ENCODE measurements at places on chromosomes 16 and 17. TPM values are rescaled to one million over a fixed set of nuclear protein-coding genes. Genes with fewer than 3 reads are reported as not detected.

- H3K4me1 ChIP-seq: peaks cover 3% of the 10 kb centered on the region
- DNase-seq: no peak
- H3K27me3 ChIP-seq: no peaks in the 10 kb centered on the region
- no peak overlapping the region for H3K27ac ChIP-seq
- H3K36me3 ChIP-seq: no peaks in the 10 kb centered on the region
These were observed 74.9 kb upstream of the BCAR1 start for GRCh38 chr16:75326333-75326732.

DNA sequence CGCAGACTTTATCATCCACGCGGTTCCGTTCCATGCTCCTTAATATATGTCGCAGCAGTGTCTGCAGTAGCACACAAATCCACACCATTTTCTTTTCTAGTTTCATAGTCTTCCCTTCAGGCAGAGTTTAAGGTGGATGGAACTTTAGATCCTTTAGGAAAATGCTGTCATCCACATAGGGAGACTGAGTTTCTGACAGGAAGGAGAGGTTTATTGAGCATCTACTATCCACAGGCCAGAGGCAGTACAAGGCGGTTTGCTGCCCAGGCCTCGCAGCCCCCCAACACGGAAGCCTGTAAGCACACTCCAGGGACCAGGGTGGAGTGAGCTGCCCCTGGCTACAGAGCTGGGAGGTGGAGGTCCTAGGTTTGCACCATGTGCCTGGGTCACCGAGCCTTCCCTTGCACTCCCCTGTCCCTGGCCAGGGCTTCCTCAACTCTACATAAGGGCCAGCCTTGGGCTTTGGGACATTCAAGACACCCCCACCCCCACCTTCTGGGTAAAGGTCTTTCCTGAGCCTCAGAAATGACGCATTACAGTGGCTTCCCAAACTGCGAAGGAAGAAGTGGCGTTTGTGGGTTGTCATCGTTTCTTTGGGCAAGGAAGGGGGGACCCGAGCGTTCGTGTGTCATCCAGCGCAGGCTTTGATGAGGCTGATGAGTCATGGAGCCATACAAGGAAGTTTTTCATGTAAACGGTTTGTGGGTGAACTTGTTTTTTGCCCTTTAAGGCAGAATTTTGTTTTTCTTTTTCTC lies 146.5 kb upstream of the PLCG2 start:
- no peaks in the 10 kb centered on the region for H3K27me3 ChIP-seq
- DNase-seq: no peak
- no peaks in the 10 kb centered on the region for H3K36me3 ChIP-seq
- H3K4me3 ChIP-seq: no peak overlapping the region

The ATP2C2 gene
- 35.1 TPM for total RNA-seq

The DRC3 gene
- 0.74 TPM for total RNA-seq

- H3K4me1 ChIP-seq: peaks cover 48% of the 10 kb centered on the region
- no peaks in the 10 kb centered on the region for H3K27me3 ChIP-seq
- no peak overlapping the region for H3K27ac ChIP-seq
- H3K4me3 ChIP-seq: no peak overlapping the region
These were observed 30.5 kb downstream of the SNTB2 start for GRCh38 chr16:69217433-69217832.

The MT4 gene
- total RNA-seq: 25.8 TPM

DNA sequence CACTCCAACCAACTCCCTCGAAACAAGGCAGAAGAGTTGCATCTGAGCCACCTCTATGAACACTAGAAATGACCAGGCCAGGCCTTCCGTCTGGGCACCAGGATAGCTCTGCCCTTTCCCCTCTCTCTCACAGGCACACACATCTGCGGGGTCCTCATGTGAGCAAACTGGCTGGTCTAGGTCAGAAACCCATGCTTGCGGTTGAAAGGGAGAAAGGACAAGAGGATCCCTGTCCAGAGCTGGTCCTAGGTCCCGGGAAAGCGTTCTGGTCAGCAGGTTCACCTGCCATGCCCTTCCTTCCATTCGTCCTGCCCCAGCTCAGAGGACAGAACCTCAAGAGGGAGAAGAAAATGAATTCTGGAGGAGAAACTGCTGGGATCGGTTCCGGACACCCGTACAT lies 2.7 kb downstream of the MNT start:
- H3K27me3 ChIP-seq: no peaks in the 10 kb centered on the region
- peak overlapping the region; percentile 99 for H3K27ac ChIP-seq
- no peaks in the 10 kb centered on the region for H3K36me3 ChIP-seq
- peak overlapping the region; percentile 78 for H3K4me3 ChIP-seq

DNA sequence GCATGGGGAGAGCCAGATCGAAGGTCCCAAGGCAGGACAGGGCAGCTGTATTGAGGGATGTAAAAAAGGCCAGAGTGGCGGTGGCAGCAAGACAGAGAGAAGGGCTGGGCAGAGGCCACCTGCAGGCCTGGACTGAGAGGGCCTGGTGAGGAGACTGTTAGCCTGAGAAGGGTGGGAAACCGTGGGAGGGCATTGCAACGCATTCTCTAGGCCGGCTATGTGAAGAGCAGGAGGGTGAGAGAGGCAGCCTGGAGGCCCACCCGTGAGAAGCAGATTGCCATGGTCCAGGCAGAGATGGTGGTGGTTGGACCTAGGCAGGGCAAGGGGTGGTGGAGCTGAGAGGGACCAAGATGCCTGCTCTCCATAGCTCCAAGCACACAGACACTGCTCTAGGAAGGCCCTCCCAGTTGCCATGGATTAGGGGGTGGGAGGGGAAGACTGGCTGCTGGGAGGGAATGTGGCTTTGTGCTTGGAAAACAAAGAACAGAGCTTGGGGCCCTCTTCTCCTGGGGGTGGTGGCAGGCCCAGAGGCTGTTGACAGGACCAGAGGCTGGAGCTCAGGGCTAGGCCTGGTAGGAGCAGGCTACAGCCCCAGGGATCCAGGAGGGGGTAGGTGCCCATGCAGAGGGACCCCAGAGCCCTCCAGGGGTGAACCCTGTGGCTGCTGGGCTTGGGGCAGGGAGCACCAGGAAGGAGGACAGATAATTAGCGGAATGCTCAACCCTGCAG lies 12.4 kb upstream of the TCAP start:
- peaks cover 25% of the 10 kb centered on the region for H3K4me1 ChIP-seq
- H3K36me3 ChIP-seq: peaks cover 12% of the 10 kb centered on the region
- H3K4me3 ChIP-seq: no peak overlapping the region
- DNase-seq: no peak
- H3K27me3 ChIP-seq: no peaks in the 10 kb centered on the region
- H3K27ac ChIP-seq: no peak overlapping the region

DNA sequence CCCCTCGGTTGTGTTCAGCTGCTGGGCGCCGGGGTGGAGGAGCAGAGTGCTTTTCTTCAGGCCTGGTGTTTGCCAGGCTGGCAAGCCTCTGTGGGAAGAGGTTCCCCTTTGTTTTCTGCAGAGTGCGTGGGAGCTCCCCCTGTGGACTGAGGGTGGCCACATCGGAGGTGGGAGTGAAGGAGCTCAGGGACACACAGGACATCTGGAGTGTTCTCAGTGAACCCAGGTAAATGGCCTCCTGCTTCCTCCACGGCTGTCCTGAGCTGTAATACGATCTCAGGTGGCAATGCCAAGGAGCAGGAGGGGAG lies 39.2 kb upstream of the IRF8 start:
- H3K27ac ChIP-seq: no peak overlapping the region
- H3K4me1 ChIP-seq: no peaks in the 10 kb centered on the region
- no peak overlapping the region for H3K4me3 ChIP-seq
- no peaks in the 10 kb centered on the region for H3K36me3 ChIP-seq
- no peak for DNase-seq

DNA sequence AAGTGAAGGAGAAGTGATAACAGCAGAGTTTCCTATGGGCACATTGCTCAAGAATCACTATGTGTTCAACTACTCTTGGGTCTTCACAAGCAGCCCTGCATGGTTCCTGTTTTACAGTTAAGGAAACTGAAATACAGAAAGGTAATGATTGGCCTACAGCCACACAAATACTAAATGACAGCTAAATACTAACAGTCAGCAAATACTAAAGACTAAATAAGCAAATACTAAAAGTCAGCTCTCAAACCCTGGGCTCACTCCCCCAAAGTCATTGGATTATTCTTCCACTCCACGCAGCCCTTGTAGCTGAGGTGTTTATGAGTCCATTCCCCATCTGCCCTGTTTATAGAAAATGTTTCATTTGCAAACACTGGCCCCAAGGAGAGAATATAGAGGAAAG lies 372.7 kb upstream of the CDH11 start:
- H3K4me3 ChIP-seq: no peak overlapping the region
- H3K27ac ChIP-seq: no peak overlapping the region
- H3K36me3 ChIP-seq: no peaks in the 10 kb centered on the region
- H3K27me3 ChIP-seq: no peaks in the 10 kb centered on the region
- no peak for DNase-seq

GRCh38 chr16:46850619-46851555 lies 19.9 kb upstream of the C16orf87 start:
- no peaks in the 10 kb centered on the region for H3K36me3 ChIP-seq
- H3K4me3 ChIP-seq: no peak overlapping the region
- no peak for DNase-seq
- no peaks in the 10 kb centered on the region for H3K27me3 ChIP-seq

GRCh38 chr17:20927308-20927977 lies 115.4 kb downstream of the USP22 start:
- peak overlapping the region; percentile 8 for H3K27ac ChIP-seq
- H3K27me3 ChIP-seq: no peaks in the 10 kb centered on the region
- H3K4me3 ChIP-seq: no peak overlapping the region
- H3K36me3 ChIP-seq: no peaks in the 10 kb centered on the region
- peaks cover 3% of the 10 kb centered on the region for H3K4me1 ChIP-seq

DNA sequence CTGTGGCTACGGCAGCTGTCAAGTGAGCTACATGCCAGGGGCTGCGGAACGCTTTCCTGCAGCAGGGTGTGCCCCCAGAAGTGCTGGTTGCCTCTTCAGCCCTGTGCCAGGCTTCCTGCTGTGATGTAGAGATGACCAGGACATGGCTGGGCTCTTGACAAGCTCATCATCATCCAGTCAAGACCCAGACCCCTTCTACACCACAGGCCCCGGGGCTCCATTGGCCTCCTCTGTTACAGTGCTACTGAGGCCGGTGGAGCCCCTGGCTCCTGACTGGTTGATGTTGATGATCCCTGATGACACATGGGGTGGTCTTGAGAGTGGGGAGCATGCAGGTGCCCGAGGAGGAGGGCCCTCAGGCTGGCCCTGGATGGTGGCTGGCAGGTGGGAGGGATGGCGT lies 50.1 kb downstream of the B9D1 start:
- H3K36me3 ChIP-seq: no peaks in the 10 kb centered on the region
- H3K27me3 ChIP-seq: no peaks in the 10 kb centered on the region
- no peak overlapping the region for H3K4me3 ChIP-seq
- H3K4me1 ChIP-seq: peaks cover 62% of the 10 kb centered on the region

- H3K27me3 ChIP-seq: no peaks in the 10 kb centered on the region
- no peak overlapping the region for H3K4me3 ChIP-seq
- H3K4me1 ChIP-seq: no peaks in the 10 kb centered on the region
- no peak for DNase-seq
- H3K36me3 ChIP-seq: no peaks in the 10 kb centered on the region
- no peak overlapping the region for H3K27ac ChIP-seq
These were observed 25.0 kb upstream of the METTL9 start for GRCh38 chr16:21574372-21574771.

The BFAR gene
- 44.4 TPM for total RNA-seq

- H3K4me3 ChIP-seq: no peak overlapping the region
- H3K27ac ChIP-seq: peak overlapping the region; percentile 77
- no peak for DNase-seq
- no peaks in the 10 kb centered on the region for H3K27me3 ChIP-seq
- H3K36me3 ChIP-seq: peaks cover 30% of the 10 kb centered on the region
- peaks cover 19% of the 10 kb centered on the region for H3K4me1 ChIP-seq
These were observed 33.6 kb downstream of the VPS35L start for GRCh38 chr16:19589106-19589505.

DNA sequence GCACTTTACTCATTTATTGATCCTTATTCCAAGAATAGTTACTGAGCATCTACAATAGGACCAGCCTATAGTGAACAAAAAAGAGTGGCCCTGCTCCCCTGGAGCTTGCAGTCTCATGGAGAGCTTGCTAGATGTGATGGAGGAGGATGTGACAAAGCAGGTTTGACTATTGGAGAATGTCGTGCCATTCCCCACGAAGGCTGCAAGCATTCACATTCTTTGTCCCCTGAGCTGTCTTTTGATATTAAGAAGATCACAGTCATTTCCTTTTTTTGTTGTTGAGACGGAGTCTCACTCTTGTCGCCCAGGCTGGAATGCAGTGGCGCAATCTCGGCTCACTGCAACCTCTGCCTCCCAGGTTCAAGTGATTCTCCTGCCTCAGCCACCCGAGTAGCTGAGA lies 115.0 kb upstream of the ADAMTS18 start:
- H3K27ac ChIP-seq: no peak overlapping the region
- H3K27me3 ChIP-seq: no peaks in the 10 kb centered on the region
- no peak for DNase-seq
- H3K36me3 ChIP-seq: no peaks in the 10 kb centered on the region

The TBX4 gene
- not detected for total RNA-seq

DNA sequence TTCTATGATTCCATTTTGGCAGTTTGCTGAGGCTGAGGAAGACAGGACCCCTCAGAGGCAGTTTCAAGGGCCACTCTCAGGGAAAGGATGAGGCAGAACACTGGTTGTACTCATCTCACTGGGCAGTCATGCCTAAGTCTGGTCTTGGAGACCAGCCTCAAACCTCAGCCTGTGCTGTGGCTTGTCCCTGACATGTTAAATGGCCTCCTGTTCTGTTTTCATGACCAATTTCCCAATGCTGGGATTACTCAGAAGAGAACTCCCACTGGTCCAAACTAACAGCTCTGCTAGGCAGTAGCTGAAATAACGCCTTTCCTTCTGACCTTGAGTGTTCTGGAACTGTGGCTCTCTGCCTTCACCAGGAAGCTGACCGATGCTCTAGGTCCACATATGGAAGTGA lies 8.4 kb upstream of the SPDYE4 start:
- no peak for DNase-seq
- H3K4me3 ChIP-seq: no peak overlapping the region
- H3K27me3 ChIP-seq: no peaks in the 10 kb centered on the region

- peak; percentile 88 for DNase-seq
- no peak overlapping the region for H3K27ac ChIP-seq
- H3K4me1 ChIP-seq: peaks cover 53% of the 10 kb centered on the region
These were observed 3.2 kb upstream of the SLC47A2 start for GRCh38 chr17:19719355-19720209.

DNA sequence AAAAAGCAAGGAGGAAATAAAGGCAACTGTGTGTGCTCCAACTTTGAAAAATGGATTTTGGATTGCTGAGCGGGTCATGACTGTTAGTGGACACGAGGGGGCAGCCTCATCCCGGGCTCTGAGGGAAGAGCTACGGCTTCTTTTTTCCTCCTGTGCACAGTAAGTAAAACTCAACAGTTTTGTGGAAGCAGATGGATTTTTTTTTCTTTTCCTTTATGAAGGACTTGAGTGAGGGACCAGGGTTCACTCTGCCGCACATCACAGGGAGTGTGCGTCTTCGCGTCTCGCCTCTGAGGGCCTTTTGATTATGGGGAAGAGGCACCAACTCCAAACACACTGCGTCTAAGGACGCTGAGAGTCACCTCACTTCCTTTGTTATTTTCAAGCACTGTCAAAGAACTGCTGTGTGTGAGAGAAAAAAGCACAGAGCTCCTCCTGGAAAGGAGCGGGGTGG lies 80.3 kb upstream of the GOT2 start:
- no peak overlapping the region for H3K27ac ChIP-seq
- H3K4me3 ChIP-seq: no peak overlapping the region
- H3K4me1 ChIP-seq: peaks cover 6% of the 10 kb centered on the region
- no peaks in the 10 kb centered on the region for H3K36me3 ChIP-seq
